ENCODE measurements at places on chromosomes 4 and X. TPM values are rescaled to one million over a fixed set of nuclear protein-coding genes. Genes with fewer than 3 reads are reported as not detected.

GRCh38 chrX:64192673-64193072 lies 12.8 kb downstream of the AMER1 start:
- no peak overlapping the region for H3K4me3 ChIP-seq
- no peak overlapping the region for H3K27ac ChIP-seq
- H3K36me3 ChIP-seq, result peaks cover 1% of the 10 kb centered on the region
- H3K4me1 ChIP-seq, result no peaks in the 10 kb centered on the region
- no peak for DNase-seq
- H3K27me3 ChIP-seq, result no peaks in the 10 kb centered on the region

DNA sequence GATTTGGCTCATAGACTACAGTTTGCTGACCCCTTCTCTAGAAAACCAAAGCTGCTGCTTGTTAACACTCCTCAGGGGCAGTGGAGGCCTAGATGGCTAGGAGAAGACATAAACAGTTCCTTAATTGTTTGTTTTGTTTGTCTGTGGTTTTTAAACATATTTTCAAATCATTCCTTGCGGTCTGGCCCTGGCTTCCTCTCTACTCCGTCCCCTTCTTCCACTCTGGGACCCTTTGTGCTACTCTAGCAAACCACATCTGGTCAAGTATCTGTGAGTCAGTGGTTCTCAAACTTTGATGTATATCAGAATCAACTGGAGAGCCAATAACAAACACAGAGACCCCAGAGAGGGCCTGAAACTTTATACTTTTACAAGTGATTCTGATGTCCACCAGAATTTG lies 36.1 kb downstream of the FRMPD4 start:
- H3K4me1 ChIP-seq, result no peaks in the 10 kb centered on the region

- peaks cover 3% of the 10 kb centered on the region for H3K4me1 ChIP-seq
- no peaks in the 10 kb centered on the region for H3K27me3 ChIP-seq
- no peak overlapping the region for H3K4me3 ChIP-seq
- H3K27ac ChIP-seq, result no peak overlapping the region
Measured at GRCh38 chr4:73224886-73225285, 33.7 kb downstream of the ANKRD17 start.

GRCh38 chrX:25941559-25942250 lies 196.4 kb upstream of the MAGEB18 start:
- H3K27me3 ChIP-seq, result no peaks in the 10 kb centered on the region
- H3K27ac ChIP-seq, result no peak overlapping the region
- H3K4me3 ChIP-seq, result no peak overlapping the region
- no peak for DNase-seq
- no peaks in the 10 kb centered on the region for H3K4me1 ChIP-seq

- no peak overlapping the region for H3K4me3 ChIP-seq
- no peaks in the 10 kb centered on the region for H3K27me3 ChIP-seq
- no peak for DNase-seq
- H3K36me3 ChIP-seq, result peaks cover 57% of the 10 kb centered on the region
- H3K4me1 ChIP-seq, result no peaks in the 10 kb centered on the region
- no peak overlapping the region for H3K27ac ChIP-seq
Measured at GRCh38 chrX:154026136-154027021, 6.7 kb upstream of the IRAK1 start.

DNA sequence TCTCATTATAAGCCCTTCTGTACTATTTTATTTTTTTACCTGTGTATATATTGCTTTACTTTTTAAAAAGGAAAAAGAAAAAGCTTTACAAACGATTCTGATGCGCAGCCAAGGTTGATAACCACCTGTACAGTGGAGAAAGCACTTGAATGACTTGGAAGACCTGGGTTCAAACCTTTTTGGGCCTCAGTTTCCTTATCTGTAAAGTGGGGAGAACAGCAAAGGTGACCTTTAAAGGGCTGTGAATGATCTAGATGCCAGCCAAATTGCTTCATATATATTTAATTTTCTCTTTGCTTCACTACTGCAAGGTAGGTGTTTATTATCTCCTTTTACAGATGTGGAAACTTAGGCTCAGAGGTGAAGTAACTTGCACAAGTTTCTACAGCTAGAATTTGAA lies 45.0 kb downstream of the SMC1A start:
- no peak for DNase-seq
- no peak overlapping the region for H3K27ac ChIP-seq
- no peak overlapping the region for H3K4me3 ChIP-seq
- peaks cover 10% of the 10 kb centered on the region for H3K36me3 ChIP-seq
- H3K4me1 ChIP-seq, result no peaks in the 10 kb centered on the region
- H3K27me3 ChIP-seq, result no peaks in the 10 kb centered on the region

DNA sequence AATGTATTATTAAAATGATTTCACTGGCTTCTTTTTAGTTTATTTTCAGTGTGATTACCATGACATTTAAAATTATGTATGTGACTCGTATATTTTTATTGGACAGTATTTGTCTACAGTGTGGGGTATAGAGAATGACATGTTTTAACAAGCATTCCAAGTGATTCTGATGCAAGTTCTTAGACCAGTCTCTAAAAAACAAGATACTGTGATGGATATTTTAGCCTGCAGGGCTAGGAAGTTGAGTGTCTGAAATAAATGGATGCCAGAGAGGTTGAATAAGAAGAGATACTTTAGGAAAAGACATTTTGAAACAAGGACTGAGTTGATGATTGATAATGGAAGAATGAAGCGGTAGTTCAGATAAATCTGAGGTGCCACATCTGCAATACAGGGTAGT lies 3.5 kb upstream of the MAD2L1 start:
- H3K27me3 ChIP-seq, result no peaks in the 10 kb centered on the region
- H3K4me3 ChIP-seq, result no peak overlapping the region
- H3K4me1 ChIP-seq, result no peaks in the 10 kb centered on the region
- DNase-seq, result no peak
- H3K36me3 ChIP-seq, result no peaks in the 10 kb centered on the region

DNA sequence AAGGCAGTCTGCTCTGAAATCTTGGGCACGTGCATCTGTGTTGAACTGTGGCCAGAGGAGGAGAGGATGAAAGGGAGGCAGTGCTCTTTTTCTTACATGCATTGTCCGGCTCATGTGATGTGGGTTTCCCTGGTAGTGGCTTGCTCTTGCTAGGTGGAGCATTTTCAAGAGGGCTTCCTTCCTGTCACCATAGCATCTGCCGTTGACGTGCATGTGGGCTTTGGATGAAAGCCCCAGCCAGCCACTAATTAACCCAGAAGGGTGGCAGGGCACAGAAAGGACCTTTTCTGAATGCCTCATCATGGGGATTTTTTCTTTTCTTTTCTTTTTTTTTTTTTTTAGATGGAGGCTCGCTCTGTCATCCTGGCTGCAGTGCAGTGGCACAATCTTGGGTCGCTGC lies 121.3 kb downstream of the GPR143 start:
- H3K4me3 ChIP-seq, result no peak overlapping the region
- no peak overlapping the region for H3K27ac ChIP-seq
- no peaks in the 10 kb centered on the region for H3K36me3 ChIP-seq
- H3K4me1 ChIP-seq, result peaks cover 4% of the 10 kb centered on the region
- no peak for DNase-seq
- no peaks in the 10 kb centered on the region for H3K27me3 ChIP-seq

DNA sequence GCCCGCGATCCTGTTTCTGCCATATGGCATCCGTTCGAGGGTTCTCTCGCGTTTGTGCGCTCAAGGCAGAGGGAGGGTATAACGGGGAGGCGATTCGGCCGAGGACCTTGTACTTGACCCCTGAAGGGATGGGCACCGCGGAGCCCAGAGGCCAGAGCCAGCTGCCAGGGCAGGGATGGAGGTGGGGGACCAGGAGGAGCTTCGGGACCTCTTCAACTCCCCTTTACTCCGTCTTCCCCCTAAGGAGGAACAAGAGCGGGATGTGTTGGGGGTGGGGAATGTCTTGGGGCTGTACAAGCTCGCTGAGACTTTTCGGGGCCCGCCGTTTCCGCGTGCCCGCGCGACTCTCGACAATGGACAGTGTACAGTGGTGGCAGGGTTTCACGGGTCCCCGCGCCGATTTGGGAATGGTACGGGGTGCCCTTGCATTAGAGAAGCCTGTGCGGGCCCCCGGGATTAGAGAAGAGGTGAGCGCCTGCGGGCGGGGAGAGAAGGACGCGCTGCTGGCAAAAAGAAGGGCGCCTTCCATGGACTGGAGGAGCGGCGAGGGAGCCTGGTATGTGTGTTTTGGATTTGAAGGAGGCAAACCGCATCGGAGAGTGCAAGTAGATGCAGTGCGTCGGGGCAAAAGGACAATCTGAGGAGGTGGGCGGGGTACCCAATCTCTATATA lies 760 bp downstream of the UGT8 start:
- H3K4me1 ChIP-seq, result no peaks in the 10 kb centered on the region
- H3K27me3 ChIP-seq, result no peaks in the 10 kb centered on the region
- H3K27ac ChIP-seq, result peak overlapping the region; percentile 90
- DNase-seq, result peak; percentile 65

DNA sequence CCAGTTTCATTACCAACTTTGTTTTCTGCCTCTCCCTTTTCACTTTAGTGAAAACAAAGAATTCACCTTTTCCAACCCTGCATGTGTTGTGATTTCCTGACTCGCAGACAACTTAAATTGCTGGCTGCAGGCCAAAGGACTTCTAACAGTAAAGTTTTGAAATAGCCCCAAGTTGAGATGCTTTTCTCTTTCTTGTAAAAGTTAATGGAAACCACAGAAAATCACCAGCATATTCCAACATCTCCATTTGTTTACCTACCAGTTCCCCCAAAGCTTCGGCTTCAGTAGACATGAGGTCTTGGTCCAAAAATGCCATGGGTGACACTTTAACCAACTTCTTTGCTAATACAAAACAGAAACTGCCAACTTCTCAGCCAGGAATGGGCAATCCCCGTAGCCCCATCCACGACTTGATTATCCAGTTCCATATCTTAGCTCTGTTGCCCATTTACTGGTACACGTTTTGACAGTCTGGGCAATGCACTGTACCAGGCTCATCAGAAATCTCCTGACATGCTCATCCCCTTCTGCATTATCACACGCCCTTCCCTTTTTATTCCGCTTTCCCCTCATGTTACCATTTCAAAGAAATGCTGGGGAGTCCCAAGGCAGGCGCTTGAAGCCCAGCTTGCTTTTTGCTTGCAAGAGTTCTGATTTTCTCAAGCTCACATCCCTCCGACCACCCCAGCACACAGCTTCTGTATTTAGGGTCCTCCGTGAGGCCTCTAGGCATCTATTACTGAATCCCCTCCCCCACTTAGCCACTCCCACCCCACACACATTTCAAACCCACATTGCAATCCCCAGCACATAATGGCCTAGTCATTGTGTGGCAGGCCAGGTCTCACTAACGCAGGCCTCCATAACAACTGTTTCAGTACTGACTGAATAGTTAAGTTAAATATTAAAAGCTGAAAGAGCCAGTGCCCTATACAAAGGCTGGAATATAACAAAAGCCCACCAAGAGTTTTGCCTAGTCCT lies 137.9 kb upstream of the S100G start:
- H3K27ac ChIP-seq, result no peak overlapping the region
- no peaks in the 10 kb centered on the region for H3K27me3 ChIP-seq
- peaks cover 15% of the 10 kb centered on the region for H3K4me1 ChIP-seq

- H3K27me3 ChIP-seq, result peaks cover 5% of the 10 kb centered on the region
- H3K4me1 ChIP-seq, result no peaks in the 10 kb centered on the region
- H3K36me3 ChIP-seq, result no peaks in the 10 kb centered on the region
- no peak overlapping the region for H3K4me3 ChIP-seq
- H3K27ac ChIP-seq, result no peak overlapping the region
Measured at GRCh38 chrX:425056-425455, 38.3 kb upstream of the PPP2R3B start.

DNA sequence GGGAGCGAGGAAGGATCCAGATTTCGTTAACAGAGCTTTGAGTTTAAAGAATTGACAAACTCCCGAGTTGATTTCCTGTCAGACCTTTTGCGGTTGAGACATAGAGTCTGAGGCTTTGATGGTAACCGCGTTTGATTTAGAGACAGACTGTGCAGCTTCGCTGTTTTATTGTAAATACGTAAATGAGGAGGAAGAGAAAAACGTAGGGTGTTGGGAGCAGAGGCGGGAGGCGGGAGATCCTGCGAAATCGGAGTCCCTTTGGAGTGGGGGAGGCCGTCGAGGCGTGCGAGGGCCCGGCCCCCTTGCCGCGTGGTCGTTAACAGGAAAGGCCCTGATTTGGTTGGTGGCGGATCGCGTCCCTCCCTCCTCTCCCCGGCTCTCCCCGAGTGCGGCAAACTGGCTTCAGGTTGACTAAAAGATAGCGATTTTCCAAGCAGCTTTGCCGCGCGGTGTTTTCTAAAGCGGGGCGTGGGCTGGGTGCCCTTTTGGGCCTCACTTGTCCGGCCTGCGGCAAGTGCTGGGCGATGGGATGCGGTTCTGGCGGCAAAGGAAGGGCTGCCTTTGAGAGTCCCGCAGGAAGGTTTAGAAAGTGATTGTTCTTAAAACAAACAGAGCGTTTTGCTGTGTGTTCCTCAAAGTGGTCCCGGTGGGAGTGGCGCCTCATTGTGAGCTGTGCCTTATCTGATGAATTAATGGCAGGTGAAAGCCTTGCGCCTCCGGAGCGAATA lies 857 bp downstream of the SCML1 start:
- H3K27me3 ChIP-seq, result no peaks in the 10 kb centered on the region
- DNase-seq, result peak; percentile 27
- H3K36me3 ChIP-seq, result no peaks in the 10 kb centered on the region
- H3K27ac ChIP-seq, result peak overlapping the region; percentile 42
- peak overlapping the region; percentile 46 for H3K4me3 ChIP-seq
- H3K4me1 ChIP-seq, result no peaks in the 10 kb centered on the region

GRCh38 chrX:54633641-54634040 lies 103.6 kb downstream of the GNL3L start:
- no peak for DNase-seq
- H3K4me1 ChIP-seq, result no peaks in the 10 kb centered on the region
- H3K27me3 ChIP-seq, result no peaks in the 10 kb centered on the region

DNA sequence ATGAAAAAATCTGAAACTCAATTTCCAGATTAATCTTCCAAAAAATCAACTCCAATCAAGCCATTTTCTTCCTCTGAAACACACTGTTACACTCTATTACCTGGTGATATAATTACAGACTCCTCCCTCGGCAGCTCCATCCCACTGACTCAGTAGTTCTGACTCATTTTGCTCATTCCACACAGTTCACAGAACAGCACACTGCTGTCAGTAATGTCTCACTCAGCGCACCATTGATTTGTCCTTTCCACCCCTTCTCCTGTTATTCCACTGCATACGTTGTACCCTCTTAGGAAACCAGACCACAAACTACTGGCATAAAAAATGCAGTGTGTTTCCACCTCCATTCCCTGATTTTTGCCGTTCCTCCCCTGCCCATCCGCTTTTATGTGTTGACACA lies 212.7 kb downstream of the SLIT2 start:
- H3K27me3 ChIP-seq, result no peaks in the 10 kb centered on the region
- no peaks in the 10 kb centered on the region for H3K4me1 ChIP-seq
- no peak overlapping the region for H3K4me3 ChIP-seq
- DNase-seq, result no peak
- no peaks in the 10 kb centered on the region for H3K36me3 ChIP-seq

DNA sequence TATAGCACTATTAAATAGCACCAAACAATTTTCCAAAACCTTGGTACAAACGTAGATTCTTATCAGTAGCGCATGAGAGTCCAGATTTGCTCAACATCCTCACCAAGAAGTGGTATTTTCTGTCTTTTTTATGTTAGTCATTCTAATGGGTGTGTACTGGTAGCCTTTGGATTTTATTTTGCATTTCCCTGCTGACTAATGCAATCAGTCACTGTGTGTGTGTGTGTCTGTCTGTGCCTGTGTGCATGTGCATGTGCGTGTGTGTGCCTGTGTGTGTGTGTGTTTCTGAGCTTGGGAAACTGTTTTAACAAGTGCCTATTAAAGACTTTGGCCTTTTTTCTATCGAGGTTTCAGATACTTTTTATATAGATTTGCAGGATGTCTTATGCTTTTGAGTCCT lies 82.2 kb upstream of the MAGEA10 start:
- no peak for DNase-seq
- H3K27me3 ChIP-seq, result no peaks in the 10 kb centered on the region
- no peaks in the 10 kb centered on the region for H3K4me1 ChIP-seq
- no peaks in the 10 kb centered on the region for H3K36me3 ChIP-seq
- H3K4me3 ChIP-seq, result no peak overlapping the region
- H3K27ac ChIP-seq, result no peak overlapping the region

Gene TBC1D9
- polyA plus RNA-seq, result 27.0 TPM

Gene SLC25A4
- polyA plus RNA-seq, result 66.9 TPM

Gene EDA
- polyA plus RNA-seq, result 1.4 TPM

Gene CYBB
- polyA plus RNA-seq, result 2.2 TPM

Gene CYSLTR1
- polyA plus RNA-seq, result not detected
